Right renal pelvis (tissue), 4 donors: ENCODE measurements at places on chromosomes 4 and X.

- DNase-seq: no peak
Measured at GRCh38 chr4:144820728-144821085, 174.8 kb downstream of the HHIP start.

- DNase-seq: no peak
Measured at GRCh38 chr4:141275834-141276233, 55.1 kb downstream of the ZNF330 start.

GRCh38 chrX:29299684-29300083 is 712.4 kb downstream of the IL1RAPL1 start:
- DNase-seq: no peak

DNA sequence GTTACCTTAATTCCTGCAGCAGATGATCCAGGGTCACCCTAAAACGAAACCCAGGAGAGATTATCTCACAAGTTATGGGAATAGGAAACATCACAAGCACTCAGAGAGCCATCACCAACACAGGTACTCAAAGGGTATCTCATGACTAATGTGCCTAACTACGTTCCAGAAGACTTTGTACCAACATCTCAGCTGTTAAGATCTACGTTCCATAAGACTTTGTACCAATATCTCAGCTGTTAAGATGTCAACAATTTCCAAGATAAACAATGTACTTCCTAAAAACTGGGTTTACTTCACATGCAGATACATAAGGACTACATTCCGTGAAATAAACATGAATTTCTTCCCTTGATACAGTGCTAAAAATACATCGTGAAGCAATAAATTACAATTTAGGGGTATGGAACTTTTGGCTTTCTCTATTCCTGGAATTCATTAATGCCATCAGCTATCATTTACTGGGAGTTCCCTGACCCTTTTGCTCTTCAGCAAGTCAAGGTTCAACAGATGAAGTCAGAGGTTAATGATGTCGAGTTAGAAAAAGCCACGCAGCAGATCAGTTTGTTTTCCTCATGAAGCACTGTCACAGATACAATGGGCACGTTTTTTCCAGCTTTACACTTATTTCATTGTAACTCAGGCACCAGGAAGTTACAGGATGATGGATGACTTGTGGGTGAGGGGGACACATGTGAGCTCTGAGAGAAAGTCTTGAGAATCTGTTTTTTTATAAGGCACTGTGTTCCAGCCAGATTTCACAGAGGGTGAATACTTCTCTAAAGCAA is 127.0 kb upstream of the ETNPPL start:
- DNase-seq: peak; percentile 12

DNA sequence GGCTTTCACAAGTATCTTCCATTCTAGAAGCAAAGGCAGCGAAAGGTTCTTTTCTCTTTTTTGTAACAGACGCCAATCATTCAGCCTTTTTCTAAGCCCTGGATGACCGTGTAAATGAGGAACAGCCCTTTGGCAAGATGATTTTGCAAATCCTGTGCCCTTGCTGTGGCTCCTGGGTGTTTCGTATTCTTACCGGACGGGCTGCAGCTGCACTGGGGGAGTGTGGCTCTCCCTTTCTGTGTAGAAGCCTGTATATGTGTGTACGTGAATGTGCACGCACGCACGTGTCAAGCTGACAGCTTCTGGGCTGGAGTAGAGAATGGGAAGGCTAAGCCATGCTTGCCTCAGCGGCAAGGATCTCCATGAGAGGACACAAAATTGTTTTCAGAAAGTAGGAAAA is 8.2 kb downstream of the GRPEL1 start:
- DNase-seq: no peak

DNA sequence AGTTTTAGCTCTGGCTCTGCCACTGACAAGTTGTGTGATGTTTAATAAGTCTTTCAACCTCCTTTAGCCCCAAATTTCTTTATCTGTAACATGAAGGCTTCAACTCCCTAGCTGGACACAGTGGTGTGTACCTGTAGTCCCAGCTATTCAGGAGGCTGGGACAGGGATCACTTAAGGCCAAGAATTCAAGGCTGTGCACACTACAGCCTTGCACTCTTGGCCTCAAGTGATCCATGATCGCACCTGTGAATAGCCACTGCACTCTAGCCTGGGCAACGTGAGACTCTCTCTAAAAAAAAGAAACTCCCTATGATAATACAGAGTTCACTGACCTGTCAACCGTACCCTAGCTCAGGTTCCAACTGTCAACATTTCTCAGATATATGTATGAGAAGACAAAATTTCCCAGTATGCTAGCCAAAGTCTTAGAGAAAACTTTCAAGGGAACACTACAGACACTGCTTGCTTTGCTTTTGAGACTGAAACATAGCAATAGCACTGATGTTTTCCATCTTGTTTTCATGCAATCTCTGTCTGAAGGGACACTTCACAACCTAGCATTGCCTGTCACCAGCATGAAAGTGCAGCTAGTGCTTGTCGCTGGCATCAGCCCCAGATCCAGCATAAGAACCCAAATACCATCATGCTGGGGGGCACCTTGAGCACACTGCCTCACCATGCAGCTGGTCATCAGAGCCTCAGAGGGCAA is 51.6 kb upstream of the PTPN13 start:
- DNase-seq: no peak

GRCh38 chrX:107451731-107452130 is 2.3 kb downstream of the FRMPD3 start:
- DNase-seq: no peak

- peak; percentile 76 for DNase-seq
Measured at GRCh38 chrX:103687073-103687695, 685 bp upstream of the MORF4L2 start.

- no peak for DNase-seq
Measured at GRCh38 chrX:6885396-6885795, 262.1 kb upstream of the STS start.

DNA sequence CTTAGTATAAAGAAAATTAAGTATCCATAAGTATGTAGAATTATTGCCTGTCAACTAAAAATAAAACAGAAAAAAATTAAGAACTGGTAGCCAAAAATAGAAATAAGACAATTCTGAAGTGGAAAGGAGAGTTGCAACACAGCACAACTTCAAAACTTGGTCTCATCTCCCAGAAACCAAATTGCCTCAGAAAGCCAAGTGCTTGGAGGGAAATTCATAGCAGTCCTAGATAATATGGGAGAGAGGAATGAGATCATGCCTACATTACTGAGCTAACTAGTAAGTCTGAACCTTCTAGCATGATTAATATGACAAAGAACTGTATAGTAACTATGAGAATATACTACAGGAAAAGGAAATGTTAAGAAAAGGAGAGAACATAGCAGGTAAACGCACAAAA is 256.5 kb downstream of the LDB2 start:
- no peak for DNase-seq

DNA sequence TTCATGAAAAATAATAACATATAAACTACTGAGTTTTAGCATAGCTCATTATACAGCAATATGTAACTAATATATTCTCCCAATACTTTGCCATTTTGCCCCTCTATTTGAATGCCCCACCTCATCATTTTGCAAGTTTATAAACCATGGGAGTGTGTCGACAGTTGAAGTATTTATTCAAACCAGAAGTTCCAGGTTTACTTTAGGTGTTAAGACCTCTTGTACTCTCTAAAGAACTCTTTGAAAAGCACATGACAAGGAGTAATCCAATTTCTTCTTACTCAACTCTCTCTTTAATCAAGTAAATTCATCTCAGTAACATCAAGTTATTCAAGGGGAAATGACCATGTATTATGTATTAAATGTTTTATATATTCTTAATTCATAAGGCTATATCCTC is 240.7 kb downstream of the COX18 start:
- no peak for DNase-seq

- no peak for DNase-seq
Measured at GRCh38 chrX:153800746-153801145, 6.3 kb downstream of the SSR4 start.

DNA sequence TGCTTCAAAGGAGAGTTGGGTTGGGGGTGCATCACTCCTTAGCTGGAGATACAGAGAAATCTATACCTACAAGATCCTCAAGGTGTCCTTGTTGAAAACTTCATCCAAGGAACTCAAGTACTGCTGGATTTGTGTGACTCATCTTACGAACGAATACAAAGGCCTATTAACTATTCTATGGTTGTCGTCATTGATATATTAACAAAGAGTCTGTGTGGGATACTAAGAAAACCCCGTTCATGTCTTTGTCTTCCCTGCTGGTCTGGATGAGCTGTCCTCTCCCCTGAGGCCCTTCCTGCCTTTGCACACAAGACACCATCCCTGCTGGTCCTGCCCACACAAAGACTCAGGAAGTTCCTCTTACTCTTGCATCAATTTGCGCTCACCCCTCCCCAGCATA is 54.9 kb upstream of the IRF2 start:
- no peak for DNase-seq
